NCI-H748 treated with DMSO at 0.1 percent for 48 hours (cell line): ENCODE measurements at places on chromosomes 7 and 10.
A peak's percentile ranks its signal among the peaks of the same experiment; 100 is the strongest.

GRCh38 chr7:157704365-157704764 is 367.6 kb downstream of the DNAJB6 start:
- DNase-seq: no peak

DNA sequence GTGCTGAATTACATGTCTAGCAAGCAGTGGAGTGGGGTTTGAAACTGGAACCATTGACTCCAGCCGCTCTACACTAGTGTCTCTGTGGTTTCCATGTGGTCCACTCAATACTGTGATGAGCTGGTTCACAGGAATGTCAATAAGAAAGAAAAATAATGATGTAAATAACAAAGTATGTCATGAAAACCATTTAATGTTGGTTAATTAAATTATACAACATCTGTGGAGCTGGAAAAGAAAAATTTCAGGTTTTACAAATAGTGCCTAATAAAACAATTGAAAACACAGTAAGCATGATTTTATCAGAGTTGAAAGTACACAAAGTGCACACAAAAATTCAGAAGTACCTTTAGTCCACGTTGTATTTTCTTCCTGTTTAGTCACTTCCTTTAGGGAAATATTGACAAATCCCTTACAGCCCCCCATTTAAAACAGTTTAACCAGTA is 28.7 kb upstream of the NAMPT start:
- no peak for DNase-seq

- no peak for DNase-seq
Measured at GRCh38 chr10:16689227-16689626, 128.0 kb downstream of the RSU1 start.

- DNase-seq: peak; percentile 23
Measured at GRCh38 chr10:34739915-34740314, 75.2 kb downstream of the PARD3 start.

DNA sequence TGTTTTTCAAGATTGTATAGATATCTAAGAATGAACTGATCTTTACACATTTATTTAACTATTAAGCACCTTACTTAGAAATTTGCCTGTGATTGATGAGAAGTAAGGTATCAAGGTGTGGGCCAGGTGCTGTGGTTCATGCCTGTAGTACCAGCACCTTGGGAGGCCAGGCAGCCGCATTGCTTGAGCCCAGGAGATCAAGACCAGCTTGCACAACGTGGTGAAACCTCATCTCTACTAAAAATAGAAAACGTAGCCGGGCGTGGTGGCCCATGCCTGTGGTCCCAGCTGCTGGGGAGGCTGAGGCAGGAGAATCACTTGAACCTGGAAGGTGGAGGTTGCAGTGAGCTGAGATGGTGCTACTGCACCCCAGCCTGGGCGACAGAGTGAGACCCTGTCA is 33.7 kb downstream of the NME8 start:
- DNase-seq: no peak

DNA sequence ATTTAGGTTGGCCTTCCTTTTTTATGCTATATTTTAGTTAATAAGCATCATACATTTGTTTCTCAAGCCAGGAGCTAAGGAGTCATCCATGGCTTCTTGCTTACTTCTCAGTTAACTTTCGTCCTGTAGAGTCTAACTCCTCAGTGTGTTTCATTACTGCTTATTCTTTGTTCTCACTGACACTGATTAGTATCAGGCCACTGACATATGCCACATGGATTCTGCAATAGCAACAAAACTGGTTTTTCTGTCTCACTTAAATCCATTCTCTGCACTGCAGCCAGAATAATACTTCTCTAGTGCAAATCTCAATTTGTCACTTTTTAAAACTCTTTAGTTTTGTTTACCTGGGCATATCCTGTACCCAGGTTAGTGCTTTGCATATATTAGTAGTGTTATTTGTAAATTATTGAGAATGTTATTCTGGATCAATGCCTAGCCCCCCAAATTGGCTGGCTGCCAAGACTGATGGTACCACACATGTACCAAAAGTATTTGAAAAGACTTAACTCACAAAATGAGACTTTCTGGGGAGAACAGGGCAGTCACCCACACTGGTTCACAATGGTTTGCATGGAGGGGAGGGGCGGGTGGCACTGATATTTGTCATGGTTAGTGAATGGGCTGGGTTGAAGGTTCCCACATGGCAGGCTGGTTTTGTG is 79.1 kb downstream of the CCSER2 start:
- DNase-seq: no peak

- DNase-seq: no peak
Measured at GRCh38 chr10:49299816-49300139, 808 bp downstream of the C10orf71 start.

- DNase-seq: peak; percentile 56
Measured at GRCh38 chr7:47179812-47180515, 401.9 kb downstream of the TNS3 start.

DNA sequence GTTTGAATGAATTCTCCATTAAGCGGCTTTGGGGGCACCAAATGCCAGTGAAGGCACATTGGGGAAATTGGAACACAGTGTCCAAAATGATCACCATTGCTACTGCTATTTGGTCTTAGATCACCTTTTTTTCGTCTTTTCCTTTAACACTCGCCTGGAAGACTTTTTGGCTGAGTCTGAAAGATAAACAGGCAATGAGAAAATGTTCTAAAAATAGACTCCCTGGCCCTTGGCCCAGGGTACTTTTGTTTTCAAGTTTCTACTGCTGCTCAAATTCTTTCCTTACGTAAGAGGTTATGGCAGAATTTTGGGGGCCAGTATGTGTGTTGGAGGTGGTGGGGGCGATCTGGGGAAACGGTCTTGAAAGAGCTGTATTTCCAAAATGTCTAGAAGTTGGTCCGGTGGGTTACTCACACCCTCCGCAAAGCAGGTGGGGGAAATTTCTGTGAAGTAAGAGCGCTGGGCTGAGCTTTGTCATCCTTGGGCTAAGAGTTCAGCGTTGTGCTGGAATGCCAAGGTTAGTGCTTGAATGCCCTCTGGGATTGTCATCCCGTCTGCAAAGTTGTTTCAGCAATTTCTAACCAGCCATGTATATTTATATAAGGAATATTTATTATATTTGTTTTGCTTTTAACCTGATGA is 1.3 kb upstream of the ITPRIP start:
- no peak for DNase-seq

DNA sequence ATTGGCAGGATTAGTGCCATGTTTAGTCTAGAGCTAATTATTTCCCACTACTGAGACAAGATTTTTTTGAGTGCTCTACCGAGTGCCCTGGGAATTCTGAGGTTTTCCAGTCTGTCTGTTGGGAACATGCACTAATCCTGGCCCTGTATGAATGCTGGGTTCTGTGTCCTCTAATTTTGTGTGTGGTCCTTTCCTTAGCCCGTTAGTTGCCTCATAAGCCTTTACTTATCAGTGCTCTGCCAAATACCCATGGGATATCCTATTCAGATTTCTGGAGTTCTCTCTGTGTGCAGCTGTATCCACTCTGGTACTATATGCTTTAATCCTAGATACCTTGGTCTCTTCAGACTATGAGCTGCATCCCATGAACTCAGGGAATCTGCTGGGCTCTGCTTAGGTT is 13.1 kb downstream of the CSGALNACT2 start:
- no peak for DNase-seq

GRCh38 chr7:83468251-83468739 is 180.6 kb downstream of the SEMA3E start:
- DNase-seq: no peak
